ENCODE measurements at places on chromosomes 3 and 15.

DNA sequence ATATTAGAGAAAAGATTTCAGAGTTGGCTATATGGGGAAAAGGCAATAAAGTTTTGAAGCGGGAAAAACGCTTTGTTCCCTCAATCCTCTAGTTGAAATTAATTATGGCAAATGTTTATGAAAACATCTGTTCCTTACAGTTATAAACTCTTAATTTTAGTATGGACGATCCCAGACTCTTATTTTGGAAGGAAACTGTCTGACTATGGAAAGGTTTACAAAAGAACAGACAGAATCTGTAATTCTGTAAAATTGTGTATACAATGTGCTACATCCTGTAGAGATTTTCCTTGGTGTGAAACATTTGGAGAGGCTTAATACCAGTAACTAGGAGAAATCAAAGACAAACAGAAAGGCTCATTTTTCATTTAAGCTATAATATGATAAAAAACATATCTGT lies 311.8 kb downstream of the TBC1D5 start:
- DNase-seq: no peak

GRCh38 chr15:41281236-41281635 lies 50.2 kb downstream of the CHP1 start:
- peak; percentile 90 for DNase-seq

DNA sequence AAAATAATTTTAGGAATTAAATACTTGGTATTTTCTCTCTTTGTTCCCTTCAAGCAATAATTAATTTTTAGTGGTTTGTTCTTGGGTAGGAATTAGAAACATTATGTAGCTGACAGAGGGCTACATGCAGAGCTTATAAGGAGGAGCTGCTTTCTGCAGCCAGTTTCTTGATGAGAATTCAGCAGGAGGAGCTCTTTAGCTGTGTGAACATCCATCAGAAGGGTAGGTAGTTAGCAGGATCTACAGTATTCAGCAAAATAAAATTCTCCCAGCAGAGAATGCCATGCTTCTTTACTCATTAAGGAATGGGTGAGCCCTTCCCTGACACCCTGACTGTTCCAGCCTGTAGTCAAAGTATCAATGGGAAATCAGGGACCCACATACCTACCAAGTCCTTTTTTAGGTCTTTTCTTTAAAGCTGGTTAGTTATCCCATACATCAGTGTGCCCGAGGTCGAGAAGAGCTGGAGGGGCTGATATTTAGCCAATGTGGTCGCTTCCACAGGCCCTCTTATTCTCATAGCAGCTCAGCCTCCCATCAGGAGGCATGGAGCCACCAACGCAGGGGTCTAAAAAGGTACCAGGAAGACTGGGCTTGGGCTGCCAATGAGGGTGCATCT lies 54.0 kb downstream of the KCNAB1 start:
- DNase-seq: peak; percentile 43

- no peak for DNase-seq
These were observed 40.0 kb upstream of the PLCL2 start for GRCh38 chr3:16844791-16845190.

GRCh38 chr15:70629735-70630273 lies 133.6 kb downstream of the UACA start:
- DNase-seq: no peak

DNA sequence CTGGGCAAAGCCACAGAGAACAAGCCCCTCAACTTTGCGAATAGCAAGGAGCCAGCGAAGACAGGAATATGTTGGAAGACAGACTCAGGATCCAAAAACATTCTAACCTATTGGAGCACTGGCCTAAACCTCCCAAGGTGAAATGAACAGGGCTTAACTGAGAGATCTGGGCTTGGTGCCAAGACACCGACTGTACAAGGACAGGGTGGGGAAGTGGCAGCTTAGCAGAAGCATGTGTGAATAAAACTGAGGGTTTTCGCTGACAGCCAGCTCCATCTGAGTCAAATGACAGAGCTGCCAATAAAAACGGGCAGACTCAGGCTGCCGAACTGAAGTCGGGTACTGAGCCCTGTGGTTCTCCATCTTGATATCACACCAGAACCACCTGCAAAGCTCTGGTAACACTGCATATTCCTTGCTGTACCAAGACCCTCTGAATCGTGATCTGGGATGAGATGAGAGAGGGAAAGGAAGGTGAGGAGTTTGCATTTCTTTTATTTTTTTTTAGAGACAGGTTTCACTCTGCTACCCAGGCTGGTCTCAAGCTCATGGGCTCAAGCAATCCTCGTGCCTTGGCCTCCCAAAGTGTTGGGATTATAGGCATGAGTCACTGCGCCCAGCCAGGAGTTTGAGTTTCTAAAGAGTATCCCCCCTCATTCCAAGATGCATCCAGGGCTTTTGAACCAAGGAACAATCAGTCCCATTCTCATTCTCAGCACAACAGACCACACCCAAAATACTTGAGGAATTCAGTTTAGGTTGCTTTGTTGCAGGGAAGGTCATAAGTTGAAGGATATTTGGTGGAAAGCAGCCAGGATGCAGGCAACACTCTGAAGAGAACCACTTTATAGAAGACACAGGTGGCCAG lies 6.0 kb upstream of the PLCB2 start:
- peak; percentile 54 for DNase-seq

GRCh38 chr3:110697961-110698360 lies 373.7 kb upstream of the NECTIN3 start:
- peak; percentile 28 for DNase-seq

- no peak for DNase-seq
These were observed 32.9 kb downstream of the PSTPIP1 start for GRCh38 chr15:77027697-77028450.

- DNase-seq: no peak
These were observed 166.7 kb downstream of the CTNNB1 start for GRCh38 chr3:41365973-41366372.

- peak; percentile 74 for DNase-seq
These were observed 7.4 kb upstream of the ANO10 start for GRCh38 chr3:43629257-43629656.

GRCh38 chr15:65818927-65819562 lies 27.0 kb upstream of the DENND4A start:
- no peak for DNase-seq

DNA sequence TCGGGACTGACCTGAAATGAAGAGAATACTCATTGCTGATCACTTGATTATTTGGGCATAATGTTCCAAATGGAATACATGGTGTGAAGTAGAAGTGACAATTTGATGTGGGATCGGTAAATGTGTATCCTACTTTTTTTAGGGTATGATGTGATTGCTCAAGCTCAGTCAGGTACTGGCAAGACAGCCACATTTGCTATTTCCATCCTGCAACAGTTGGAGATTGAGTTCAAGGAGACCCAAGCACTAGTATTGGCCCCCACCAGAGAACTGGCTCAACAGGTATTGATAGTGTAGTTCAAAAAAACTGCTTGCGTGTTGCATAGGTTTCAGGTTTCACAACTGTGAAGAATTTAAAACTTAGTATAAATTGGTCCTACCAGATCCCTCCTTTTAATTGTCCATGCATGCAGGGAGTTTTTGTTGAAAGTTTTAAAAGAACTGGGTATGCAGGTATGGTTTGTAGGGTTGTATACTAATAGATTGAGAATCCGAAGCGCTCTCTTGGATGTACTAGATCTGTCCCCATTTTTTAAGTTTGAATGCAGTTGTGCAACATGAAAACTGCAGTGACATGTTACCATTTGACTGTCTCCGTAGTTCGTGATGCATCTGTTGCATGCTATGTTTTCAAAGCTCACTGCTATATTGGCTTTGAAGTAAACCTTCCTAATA lies 1.6 kb downstream of the EIF4A2 start:
- no peak for DNase-seq

GRCh38 chr3:89698208-89698830 lies 590.9 kb downstream of the EPHA3 start:
- DNase-seq: no peak

DNA sequence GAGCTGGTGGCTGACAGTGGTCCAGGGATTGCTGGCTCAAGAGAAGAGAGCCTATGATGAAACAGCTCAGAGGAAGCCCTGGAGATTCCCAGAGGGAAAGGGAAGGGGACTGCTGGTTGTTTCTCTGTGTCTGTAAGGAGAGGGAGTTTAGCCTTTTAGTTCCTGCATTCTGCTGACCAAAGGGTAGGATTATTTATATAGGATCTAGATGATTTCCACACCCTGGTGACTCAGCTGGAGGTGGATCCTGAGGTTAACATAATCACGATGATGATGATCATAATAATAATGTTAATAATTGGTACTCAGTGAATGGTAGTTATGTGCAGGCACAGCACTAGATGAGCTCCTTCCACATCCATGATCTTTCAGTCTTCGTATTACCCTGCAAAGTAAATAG lies 144.9 kb downstream of the EPHB1 start:
- DNase-seq: peak; percentile 18

GRCh38 chr3:129890125-129890524 lies 3.4 kb downstream of the TMCC1 start:
- DNase-seq: no peak

DNA sequence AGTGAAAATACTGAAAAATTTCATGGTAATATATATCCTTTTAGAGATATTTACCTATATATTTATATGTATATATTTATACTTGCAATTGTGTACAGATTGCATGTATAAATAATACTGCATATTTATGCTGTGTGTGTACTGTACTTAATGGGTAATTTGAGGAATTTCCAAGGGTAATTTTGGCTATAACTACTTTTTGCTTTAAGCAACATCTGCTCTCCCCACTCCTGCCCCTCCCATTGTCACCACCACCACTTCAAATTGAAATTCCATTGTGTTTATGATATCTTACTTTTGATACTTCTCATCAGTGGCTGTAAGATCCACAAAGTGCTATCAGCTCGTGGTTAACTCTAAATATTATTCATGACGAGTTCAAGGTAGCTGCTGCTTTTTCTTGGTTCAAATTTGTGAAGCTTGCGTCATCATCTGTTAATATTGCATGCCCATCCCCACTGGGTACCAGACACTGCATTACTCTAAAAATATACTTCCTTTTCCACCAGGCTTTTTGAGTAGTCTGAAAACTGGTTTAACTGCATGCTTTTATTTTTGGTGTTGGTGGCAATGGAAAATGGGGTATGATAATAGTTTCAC lies 91.7 kb upstream of the MITF start:
- DNase-seq: no peak

GRCh38 chr15:45180648-45181436 lies 6.9 kb downstream of the SHF start:
- DNase-seq: no peak

DNA sequence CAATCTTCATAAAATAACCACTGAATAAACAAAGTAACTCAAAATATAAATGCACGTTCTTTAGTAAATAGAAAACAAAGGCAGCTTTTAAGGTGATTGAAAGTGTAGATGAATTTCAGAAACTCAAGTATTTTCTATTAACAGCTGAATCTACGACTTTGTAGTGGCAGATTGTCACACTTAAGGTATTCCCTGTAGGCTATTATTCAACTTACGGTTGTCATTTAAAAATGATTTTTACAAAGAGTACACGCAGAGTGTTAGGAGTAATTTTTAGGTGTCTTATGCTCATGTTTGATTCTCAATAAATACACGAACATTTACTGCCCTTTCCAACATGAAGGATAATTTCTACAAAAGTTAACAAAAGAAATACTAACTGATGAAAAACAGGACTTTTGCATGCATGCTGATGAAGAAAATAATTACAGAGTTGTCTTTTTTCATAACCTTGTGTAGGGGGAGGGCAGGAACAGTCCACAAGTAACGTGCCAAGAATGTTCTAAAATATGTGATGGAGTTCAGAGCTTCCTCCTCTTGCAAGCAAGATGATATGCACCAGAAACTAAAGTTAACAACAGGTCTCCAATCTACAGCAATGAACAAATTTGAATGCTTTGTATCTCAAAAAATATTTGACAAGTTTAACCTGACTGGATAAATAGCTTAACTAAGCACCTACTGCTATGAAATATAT lies 16.7 kb downstream of the DCBLD2 start:
- no peak for DNase-seq

- DNase-seq: peak; percentile 48
These were observed 24.8 kb downstream of the EFCC1 start for GRCh38 chr3:129025691-129026435.

DNA sequence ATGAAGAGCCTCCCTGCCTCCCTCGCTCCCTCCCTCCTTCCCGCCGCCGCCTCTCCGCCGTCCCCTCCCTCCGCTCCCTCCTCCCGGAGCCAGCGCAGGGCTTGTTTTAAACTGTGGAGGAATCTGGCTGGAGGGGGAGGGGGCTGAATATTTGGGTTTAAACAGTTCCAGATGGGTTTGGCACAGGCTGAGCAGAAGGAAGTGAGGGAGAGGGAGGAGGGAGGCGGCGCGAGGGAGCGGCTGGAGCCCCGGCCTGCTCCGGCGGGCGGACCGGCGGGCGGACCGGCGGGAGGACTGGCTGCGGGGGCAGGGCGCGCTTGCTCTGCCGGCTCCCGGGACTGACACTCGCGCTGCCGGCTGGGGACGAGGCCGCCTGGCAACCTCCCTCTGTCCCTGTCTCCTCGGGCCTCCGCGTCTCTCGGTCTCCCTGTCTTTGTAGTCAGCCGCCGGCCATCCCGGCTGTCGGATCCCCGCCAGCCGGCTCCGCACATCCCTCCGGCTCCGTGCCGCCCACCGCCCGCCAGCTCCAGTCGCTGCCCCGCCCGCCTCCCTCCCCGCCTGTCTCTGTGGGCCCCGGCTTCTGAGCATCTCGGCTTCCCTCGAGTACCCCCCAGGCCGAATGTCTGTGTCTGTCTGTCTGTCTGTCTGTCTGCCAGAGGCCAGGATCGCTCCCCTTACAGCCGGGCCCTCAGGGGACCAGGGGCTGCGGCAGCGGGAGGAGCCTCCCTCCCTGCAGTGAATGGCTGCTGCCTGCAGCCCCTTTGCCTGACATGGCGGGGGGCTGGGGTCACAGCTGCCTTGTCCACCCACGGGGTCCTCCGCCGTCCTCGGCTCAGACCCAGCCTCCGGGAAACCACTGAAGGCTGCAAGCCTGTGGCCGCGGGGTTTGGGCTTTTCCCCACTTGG lies 7.6 kb downstream of the EPHB3 start:
- peak; percentile 97 for DNase-seq

DNA sequence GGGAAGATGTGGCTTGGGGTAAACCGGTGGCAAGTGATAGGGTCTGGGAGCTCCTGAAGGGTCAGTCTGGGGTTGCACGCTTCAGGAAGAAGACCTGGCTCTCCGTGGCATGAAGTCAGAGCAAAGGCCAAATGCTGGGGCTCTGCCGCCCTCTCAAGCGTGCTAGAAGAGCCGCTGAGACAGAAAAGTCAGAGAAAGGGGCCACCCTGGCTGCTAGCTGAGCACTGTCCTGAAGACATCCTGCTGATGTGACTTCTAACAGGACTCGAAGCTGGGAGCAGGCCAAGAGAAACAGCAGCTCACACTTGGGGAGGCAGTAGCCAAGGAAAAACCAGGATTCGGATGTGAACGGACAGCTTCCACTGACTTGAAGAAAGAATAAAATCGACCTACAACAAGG lies 270.4 kb downstream of the OCA2 start:
- no peak for DNase-seq

GRCh38 chr3:12436514-12437220 lies 47.6 kb upstream of the TSEN2 start:
- DNase-seq: peak; percentile 75
